ENCODE measurements at places on chromosomes 4 and X.

DNA sequence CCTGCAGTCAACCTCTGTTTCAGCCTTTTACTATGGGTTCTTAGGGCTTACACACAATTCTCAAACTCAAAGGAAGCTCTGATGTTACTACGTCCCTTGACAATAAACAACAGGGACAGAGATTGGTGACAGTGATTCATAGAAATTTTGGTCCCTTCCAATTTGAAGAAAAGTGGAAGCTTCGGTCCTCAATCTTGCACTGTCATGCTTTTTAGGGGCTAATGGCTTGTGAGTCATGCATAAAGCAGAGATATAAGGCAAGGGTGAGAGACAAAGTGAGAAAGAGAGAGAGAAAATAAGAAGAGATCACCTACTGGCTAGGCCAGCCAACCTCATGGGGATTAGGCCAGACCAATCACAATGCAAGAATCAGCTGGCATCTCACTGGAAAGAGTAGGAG, 63.2 kb upstream of the STARD8 start:
- no peak for DNase-seq

DNA sequence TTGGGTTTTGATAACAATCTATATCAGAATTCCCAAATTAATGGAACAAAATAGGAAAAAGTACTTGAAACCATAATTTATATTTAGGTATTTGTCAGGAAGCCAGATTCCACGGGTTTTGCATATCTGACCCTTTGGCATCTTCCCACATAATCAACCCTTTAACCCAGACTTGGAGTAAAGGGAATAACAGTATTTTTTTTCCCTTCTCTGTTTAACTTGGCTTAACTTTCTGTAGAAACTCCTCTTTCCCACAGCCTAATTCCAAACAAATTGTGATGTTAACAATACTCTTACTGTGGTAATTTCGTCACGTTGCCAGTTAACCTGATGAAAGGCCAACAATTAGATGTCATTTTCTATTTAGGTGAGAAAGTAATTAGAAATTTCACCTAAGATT, 49.4 kb upstream of the GUCY1A1 start:
- DNase-seq, result no peak

DNA sequence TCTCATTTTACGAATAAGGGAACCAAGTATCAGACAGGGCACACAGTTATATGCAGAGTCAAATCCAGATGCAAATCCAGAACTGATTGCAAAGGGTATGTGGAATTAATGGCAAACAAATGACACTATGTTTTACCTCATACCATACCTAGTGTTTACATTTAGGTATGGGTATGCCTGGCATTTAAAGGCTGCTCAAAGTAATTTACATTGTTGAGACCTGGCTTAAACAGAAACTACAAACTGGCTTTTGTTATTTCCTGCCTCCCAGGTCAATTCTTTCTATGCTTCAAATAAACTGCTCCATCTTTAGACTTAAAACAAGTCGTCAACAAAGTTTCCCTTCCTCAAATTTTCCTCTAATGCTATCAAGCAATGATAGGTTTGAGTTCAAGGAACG, 33.7 kb downstream of the ANKRD17 start:
- DNase-seq, result no peak

DNA sequence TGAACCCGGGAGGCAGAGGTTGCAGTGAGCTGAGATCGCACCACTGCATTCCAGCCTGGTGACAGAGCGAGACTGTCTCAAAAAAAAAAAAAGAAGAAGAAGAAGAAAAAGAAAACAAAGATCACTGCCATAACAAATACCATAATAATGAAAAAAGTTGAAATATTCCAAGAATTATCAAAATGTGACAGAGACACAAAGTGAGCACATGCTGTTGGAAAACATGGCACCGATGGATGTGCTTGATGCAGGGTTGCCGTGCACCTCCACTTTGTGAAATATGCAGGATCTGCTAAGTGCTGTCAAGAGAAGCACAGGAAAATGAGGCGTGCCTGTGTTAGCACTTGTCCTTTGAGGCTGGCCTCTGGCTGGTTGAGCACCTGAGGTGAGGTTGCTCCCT, 133.3 kb downstream of the STK32B start:
- no peak for DNase-seq

DNA sequence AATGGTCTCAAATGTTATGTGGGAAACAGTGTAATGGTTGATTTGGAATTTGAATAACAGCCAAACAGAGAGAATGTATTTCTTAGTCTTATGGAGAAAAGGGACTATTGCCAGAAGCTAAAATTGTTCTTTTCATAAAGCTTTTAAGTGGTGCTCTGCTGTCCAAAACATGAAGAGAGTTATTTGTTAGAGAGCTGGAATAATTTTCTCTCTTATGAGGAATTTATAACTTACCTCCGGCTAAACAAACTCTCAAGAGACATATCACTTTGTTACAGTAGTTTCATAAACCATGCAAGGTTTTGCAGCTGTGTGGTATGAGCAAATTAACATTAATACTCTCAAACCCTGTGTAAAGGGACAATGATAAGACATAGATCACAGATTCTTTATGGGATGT, 28.6 kb downstream of the SULT1B1 start:
- DNase-seq, result no peak

GRCh38 chr4:100240008-100240407, 49.7 kb upstream of the DDIT4L start:
- DNase-seq, result no peak

- DNase-seq, result no peak
Measured at GRCh38 chr4:128155231-128155855, 94.2 kb downstream of the LARP1B start.

DNA sequence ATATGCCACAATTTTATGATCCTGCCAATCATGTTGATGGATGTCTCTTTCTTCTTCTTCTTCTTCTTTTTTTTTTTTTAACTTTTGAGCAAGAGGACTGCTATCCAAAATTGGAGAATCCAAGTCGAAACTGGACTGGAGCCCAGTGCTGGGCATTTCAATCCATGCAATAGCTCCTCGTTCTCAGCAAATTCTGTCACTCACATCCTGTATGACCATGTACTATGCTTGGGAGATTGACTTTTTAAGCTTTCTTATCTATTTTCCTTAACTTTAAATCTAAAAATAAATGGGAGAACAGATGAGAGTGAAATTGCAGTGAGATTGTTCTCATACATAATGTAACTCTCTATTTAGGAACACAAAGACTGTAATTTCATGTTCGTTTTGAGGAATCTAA, 123.0 kb upstream of the PUDP start:
- DNase-seq, result no peak

DNA sequence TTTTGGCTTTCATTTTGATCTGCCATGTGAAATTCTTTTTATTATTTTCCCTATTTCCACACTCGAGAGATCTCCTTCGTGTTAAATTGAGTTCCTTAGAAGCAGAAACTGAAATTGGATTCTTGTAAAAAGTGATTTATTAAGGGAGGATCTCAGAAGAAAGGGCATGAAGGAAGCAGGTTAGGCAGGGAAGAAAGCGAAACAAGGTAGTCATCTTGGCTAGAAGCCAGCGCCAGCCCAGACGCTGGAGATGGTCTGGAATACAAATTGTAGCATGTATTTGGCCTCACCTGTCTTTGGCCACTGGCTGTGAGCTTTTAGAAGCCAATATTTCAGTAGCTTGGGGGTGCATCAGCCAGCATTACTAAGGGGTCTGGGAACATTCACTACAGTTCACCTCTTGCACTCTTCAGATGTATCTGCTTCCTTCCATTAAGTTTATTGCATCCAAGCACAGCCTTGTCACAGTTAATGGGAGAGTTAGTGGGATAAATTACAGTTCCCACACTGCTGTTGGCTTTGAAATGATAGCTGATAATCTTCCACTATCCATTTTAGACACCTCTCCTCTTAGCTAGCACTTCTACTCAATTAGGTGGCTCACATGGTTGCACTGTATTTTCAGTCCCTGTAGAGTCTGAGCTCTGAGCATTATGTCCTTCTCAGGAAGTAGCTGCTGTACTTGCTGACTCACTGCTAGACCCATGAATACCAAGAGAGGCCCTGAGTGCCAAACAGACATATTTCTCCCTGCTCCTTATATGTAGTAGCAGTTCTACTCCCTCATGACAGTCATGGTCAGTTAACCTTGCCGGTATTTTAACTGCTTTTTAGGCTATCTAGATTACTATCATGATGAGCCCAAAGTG, 14.6 kb downstream of the GRXCR1 start:
- DNase-seq, result no peak

DNA sequence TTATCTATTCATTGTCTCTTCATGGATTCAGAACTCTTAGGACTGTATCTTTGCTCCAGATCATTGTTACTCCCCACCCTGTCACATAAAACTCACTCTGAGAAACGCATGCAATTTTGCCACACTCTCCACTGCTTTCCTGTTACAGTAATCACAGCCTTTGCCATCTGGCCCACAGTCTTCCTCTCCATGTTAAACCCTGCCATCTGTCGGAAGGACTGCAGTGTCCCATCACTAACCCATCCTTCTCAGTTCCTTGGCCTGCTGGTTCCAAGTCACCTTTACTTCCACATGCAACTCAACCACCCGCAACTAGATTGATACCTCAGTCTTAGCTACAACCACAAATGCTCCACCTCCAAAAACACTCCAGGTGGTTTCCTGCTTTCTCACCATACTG, 308.7 kb upstream of the FAM241A start:
- DNase-seq, result no peak

DNA sequence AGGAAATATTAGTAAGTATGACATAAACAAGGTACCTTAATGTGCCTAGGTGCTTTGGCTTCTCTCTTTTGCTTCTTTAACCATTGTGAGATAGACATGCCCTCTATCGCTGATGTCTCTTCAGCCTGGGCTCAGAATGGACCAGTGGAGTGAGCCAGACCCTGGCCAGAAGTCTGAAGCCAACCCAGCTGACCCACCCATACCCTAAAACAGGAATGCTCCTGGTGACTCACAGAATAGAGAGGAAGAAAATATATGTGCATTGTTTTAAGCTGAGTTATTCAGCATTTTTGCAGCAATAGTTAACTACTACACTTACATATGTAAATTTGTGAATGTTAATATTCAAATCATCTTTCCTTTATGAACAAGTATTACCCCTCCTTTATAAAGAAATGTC, 167.5 kb upstream of the PCDH10 start:
- no peak for DNase-seq

DNA sequence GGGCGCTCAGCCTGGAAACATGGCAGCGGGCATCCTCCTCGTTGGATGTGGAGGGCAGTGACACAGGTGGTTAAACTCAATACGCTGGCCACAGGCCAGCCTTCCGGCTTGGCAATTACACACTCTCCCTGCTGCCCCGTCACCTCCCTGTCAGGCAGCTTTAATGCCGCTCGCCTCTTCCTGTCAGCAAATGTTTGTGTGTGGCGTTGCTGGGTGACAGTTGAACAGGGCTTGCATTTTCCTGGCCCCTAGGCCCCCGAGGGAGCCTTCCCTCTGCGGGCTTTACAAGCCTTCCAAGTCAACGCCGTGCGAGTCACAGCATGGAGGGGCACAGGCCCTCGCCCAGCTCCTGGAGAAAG, 620.0 kb downstream of the BCOR start:
- DNase-seq, result no peak

DNA sequence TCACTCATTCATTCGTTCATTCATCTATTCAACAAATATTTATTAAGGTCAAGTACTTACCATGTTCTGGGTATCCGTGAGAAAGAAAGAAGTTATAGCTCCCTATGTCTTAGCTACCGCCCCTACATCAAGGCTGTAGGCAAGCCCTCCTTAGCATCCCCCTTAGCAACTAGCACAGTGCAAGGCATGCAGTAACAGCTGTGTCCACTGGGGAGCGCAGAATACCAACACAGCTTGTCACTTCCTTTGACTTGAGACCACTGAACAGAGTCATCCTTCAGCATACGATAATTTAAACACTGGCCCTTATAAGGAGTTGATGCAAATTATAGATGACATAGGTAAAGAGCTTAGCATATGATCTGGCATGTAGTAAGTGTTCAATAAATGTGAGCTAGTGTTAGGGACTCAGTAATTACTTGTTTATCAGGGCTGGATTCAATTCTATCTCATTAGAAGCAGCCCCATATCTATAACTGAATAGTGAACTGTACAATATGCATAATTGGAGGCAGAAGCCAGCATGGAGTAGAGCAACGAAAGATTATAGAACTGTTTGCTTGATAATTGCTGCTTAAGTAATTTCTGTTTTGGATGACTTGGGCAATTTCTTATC, 8.7 kb downstream of the KIAA1210 start:
- peak; percentile 27 for DNase-seq

DNA sequence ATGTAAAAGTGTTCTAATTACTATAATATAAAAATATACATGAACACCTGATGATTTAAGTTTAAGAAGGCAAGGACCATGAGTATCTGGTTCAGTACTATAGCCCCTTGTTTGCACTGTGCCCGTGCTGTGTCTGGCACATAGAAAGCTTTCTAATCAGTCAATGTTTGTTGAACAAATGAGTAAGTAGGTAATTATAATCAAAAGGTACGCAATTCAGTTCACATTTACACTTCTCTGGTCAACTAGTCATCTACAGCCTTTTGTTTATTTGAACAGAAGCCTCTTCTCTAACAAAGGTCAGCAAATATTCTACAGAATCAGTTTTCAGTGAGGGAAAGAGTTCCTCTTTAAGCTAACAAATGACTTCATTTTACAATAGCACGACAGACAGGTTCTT, 523.3 kb downstream of the SMARCA1 start:
- DNase-seq, result no peak

GRCh38 chr4:84753321-84753972, 170.5 kb downstream of the CDS1 start:
- no peak for DNase-seq

DNA sequence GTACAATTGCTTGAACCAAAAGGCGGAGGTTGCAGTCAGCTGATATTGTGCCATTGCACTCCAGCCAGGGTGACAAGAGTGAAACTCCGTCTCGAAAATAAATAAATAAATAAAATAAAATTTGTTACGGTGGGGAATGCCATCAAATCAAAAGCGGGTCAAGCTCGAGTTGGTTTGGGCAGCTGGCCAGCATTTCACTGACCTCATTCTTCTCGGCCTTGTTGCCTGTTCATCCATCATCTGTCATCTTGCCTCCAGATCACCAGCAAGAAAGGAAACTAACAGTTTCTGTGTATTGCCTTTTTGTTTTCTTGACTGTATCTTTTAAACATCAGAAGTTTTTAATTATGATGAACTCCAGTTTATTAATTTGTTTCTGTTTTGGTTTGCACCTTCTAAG, 31.5 kb upstream of the KLHL2 start:
- no peak for DNase-seq

- DNase-seq, result no peak
Measured at GRCh38 chr4:27081675-27082586, 221.3 kb downstream of the STIM2 start.

GRCh38 chr4:120081726-120082125, 15.1 kb upstream of the MAD2L1 start:
- no peak for DNase-seq

GRCh38 chr4:106238820-106239420, 77.1 kb downstream of the TBCK start:
- no peak for DNase-seq

DNA sequence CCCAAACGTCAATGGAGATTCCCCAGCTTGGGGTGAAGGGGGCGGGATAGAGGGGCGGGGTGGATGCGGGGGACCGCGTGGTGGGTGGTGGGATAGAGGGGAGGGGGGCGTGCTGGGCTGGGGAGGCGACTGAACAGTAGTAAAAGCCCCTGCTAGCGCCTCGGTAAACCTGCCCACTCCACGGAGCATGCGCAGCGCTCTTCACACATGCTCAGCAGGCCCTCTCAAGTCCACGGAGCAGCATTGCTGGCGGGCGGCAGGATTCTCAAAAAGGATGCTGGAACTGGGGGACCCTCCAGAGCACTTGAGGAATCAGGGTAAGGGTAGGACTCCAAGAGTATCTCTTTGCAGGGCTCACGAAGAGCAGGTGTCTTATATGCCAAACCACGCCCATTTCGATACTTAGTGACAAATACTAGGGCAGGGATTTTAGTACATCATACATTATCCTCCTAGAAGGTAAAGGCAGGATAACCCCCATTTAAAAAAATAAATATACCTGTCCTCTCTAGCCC, 378 bp upstream of the RPS6KA6 start:
- peak; percentile 7 for DNase-seq

All from globus pallidus (tissue), 1 donor.